ENCODE measurements at places on chromosomes 2 and 18. TPM values are rescaled to one million over a fixed set of nuclear protein-coding genes. Genes with fewer than 3 reads are reported as not detected.
A peak's percentile ranks its signal among the peaks of the same experiment; 100 is the strongest.

Gene KDM3A
- 41.6 TPM for total RNA-seq

Gene POTEF
- not detected for total RNA-seq

Gene LCT
- total RNA-seq: not detected

Gene MATN3
- 0.11 TPM for total RNA-seq

Gene LAMA1
- total RNA-seq: 0.40 TPM

Gene USP34
- 73.2 TPM for total RNA-seq

Gene PARD3B
- total RNA-seq: 9.5 TPM

Gene MEP1B
- total RNA-seq: 0.13 TPM

Gene LBX2
- 0.51 TPM for total RNA-seq

Gene GPR75
- total RNA-seq: 3.0 TPM

- DNase-seq: peak; percentile 80
These were observed 44.2 kb upstream of the DSC1 start for GRCh38 chr18:31206787-31207381.

GRCh38 chr2:128625963-128626759 lies 307.5 kb upstream of the HS6ST1 start:
- no peak for DNase-seq

- no peak for DNase-seq
These were observed 223.2 kb upstream of the COPS8 start for GRCh38 chr2:236862526-236862925.

DNA sequence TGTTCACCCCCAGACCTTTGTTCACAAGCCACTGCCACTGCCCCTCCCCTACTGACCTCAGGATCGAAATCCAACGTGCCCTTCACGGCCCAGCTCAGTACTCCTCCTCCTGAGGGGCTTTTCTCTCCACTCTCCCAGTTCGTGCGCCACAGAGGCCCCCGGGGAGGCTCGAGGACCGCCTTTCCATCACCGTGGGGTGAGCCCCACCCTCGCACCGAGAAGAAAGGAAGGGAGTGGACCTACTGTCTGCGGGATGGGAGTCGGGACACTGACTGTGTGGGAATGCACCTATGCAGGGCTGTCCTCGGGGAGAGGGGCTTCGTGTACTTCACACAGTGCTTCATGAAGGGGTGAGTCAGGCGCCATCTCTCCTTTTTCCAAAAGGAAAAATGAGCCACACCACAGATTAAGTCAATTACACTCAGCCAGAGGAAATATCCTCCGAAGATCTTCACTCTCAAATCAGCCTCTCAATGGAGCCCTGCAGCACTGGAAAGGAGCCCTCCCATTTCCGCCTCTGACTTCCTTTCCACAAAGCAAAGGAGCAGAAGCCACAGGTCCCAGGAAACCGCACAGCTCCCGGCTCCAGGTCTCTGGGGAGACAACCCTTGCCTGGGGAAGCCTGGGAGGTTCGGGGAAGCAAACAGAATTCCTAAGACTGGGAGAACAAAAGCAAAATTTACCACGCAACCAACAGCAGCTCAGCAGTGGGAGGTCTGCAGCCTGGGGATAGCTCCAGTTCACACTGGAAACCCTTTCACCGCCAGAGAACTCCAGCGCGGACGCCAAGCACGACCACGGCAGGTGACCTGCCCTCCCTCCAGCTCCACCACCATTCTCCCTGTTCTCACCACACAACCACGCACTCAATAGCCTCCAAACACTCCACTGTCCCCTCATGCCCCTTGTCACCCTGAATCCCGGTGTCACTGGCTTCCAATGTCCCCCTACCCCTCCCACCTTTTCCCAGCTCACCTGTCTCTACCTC lies 21.6 kb downstream of the ADCY3 start:
- peak; percentile 71 for DNase-seq

DNA sequence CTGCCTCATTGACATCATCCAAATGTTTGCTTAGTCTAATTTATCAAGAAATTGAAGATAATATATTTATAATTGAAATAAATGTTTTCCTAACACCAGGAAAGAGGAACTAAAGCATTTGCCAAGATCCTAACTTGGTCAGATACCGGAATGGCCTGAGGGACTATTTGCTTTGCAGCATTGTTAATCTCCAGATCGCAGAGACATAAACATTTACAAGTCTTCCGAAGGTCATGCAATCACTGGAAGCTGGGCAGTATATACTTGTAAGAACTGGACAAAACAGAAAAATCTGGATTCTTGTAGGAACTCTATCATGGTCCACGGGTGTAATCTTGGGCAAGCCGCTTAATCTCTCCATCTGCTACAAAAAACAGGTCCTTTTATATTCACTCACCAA lies 42.2 kb downstream of the CYBRD1 start:
- no peak for DNase-seq

- peak; percentile 84 for DNase-seq
These were observed 1.3 kb downstream of the BCL2 start for GRCh38 chr18:63317982-63318888.

DNA sequence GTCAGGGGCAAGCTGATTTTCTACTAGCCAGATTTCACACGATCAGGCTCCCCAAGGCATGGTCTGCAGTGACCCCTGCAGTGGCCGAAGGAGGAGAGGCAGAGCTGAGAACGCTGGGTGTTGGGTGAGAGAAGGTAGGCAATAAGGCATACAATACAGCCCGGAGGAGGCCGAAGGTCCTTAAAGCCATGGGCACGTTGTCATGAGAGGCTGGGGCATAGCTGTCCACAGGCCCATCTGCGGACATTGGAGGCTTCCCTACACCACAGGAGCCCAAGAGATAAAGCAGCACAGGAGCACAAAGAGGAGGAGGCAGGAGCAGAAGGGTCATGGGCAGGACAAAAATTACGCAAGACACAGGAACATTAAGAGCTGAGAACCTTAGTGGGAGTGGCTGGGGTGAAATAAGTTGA lies 16.7 kb upstream of the BZW1 start:
- DNase-seq: no peak

DNA sequence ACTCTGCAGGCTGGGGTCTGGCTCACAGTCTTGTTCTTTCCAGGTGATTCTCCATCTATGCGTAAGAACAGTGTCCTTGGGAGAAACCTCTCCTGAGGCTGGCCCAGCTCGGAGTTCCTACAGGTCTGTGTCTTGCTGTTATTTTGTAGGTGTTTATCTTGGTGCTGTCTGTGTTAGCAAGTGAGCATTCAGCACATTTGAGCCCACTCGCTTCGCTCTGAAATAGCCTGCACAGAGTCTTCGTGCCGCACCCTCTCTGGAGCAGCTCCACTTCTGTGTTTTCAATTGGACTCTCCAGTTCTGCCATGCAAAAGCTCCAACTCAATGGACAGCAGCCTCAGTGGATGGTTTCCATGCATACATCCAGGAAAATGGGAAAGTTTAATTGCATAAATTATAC lies 378.2 kb upstream of the ST6GAL2 start:
- no peak for DNase-seq

GRCh38 chr18:32763293-32763692 lies 9.5 kb downstream of the KLHL14 start:
- DNase-seq: no peak

GRCh38 chr18:5155907-5156287 lies 41.2 kb downstream of the AKAIN1 start:
- DNase-seq: no peak

- DNase-seq: no peak
These were observed 99.7 kb downstream of the EIPR1 start for GRCh38 chr2:3277748-3278520.

GRCh38 chr18:36828157-36828629 lies 609 bp downstream of the TPGS2 start:
- DNase-seq: no peak

- DNase-seq: no peak
These were observed 29.3 kb upstream of the SCN9A start for GRCh38 chr2:166404831-166405568.

DNA sequence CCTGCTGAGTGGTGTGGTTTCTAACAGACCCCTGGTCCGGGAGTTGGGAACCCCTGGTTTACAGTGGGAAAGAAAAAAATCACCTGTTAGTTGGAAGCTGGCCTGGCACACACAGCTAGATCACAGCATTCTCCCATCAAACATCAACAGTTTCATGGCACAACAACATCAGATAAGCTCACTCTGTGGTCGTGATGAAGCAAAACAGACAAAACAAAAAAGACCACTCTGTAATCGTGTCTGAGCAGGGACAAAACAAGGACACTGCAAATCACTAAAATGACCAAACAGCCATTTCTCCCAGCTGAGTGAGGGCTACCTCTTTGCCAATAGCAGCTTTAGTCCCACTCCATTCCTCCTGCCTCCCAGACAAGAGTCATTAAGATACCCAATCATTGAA lies 9.0 kb upstream of the IMPACT start:
- DNase-seq: no peak

GRCh38 chr18:48835119-48835518 lies 115.6 kb downstream of the SMAD7 start:
- no peak for DNase-seq

DNA sequence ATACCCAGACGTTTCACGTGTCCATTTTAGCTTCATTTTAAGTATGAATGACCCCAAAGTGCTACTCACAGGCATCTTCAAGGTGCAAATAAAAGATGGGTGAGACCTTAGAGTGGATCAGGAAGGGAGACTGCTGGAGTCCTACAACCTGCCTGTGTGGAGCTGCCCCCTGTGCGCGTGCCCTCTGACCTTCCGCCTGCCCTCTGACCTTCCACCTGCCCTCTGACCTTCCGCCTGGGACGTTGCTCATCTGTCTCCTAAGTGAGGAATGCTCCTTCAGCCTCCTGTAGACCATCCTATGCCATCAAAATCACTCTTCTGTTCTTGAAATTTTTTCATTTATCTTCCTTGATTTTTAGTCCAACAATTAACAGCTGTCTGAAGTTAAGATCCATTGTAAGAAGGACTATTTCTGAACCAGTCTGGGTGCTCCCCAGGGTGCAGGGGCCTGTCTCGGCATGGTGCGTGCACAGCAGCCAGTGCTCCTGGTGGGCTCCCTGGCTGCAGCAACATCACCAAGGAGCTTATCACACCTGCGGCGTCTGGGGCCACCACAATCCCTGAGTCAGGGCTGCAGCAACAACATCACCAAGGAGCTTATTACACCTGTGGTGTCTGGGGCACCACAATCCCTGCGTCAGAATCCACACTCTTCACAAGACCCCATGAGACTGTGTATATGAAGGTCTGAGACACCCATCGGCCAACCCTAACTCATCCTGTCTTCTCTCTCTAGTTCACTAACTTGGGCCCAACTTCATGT lies 86.0 kb downstream of the TPO start:
- peak; percentile 50 for DNase-seq

DNA sequence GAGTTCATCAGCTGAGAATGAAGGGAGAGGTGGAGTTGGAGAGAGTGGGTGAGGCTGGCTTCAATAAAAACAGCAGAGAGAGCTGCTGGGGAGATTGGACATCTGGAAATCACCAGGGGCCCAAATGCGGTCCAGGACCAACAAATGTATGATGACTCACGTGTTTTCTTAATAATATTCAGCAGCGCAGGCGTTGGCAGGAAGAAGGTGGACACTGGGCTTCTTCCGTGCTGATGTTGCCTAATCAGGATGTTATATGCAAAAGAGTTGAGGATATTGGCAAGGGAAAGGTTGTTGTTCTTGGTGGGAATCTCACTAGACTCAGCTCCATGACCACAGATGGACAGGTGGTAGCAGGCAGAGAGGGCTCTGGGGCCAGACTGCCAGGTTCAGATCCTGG lies 12.8 kb upstream of the PLA2R1 start:
- DNase-seq: no peak

- DNase-seq: no peak
These were observed 22.8 kb downstream of the NPC1 start for GRCh38 chr18:23563377-23564043.

GRCh38 chr18:73843455-73843854 lies 304.2 kb downstream of the FBXO15 start:
- no peak for DNase-seq

DNA sequence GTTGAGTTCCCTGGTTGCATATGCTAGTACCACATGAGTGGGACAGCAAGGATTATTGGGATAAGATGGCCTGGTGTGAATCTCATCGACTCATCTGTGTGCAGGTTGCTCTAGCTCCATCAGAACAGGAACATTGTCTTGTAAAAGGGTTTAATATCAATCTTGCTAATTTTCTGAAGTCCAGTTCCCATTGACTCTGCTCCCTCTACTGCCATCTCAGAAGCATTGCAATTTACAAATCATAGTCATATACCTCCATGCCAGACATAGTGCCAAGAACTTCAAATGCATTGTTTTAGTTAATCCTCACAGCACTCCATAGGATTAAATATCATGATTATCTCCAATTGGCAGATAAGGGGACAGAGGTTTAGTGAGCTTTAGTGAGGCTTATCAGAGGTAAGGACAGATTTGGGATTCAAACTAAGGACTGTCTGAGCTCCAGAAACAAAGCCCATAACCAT lies 4.8 kb upstream of the STAT4 start:
- no peak for DNase-seq

- peak; percentile 76 for DNase-seq
These were observed 54.7 kb downstream of the EMILIN2 start for GRCh38 chr18:2901423-2901985.

GRCh38 chr2:191678437-191679100 lies 633 bp downstream of the NABP1 start:
- peak; percentile 86 for DNase-seq

DNA sequence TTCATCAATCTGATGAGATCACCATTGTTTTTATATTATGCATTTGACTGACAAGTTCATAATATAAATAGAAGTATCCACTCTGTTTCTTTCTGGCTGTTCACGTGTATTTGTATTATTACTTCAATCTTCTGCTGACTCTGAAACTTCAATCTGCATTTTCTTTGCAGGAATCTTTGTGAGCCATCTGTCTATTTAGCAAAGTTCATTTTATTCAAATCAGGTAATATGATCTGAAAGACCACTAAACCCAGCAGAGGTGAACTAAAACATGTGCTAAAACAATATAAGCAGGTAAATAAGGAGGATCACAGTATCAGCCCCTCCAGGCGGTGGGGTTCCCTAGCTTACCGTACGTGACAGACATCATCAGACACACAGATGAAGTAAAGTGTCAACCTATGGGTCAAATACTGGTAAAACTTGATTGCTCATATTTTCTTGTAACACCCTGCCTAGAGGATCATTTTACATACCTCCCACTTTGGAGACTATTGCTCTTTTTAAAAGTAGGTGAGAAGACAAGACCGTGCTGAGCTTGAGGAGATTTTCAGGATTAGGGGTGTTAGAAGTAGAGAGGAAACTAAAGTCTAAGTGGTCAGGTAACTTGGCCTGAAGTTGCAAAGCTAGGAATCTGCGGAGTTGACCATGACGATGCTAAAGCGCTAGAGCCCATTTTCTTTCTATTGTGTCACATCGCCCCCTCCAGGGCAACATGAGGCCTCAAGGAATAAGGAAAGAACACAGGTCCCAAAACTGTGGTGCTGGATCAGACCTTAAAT lies 9.0 kb downstream of the DTNB start:
- no peak for DNase-seq

DNA sequence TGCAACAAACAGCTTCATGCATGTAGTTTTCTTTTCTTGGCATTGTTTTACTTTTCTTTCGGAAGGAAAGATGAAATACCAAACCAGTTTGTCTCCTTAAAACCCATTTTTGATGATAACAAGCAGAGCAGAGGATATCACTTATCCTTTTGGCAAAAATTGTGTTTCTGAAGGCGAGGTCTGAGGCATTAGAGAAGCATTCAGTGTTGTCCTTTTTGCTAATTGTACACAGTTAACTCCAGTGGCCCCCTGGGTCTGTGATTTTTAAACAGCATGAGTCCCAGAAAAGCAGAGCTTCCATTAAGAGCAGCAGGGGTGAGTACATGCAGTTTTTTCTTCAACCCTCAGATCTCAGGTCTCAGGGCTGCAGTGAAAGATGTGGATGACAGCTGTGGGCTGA lies 41.3 kb downstream of the TTC39C start:
- no peak for DNase-seq

- DNase-seq: no peak
These were observed 19.7 kb upstream of the RIOK3 start for GRCh38 chr18:23433360-23433759.
